ENCODE measurements at places on chromosomes 7 and 10. TPM values are rescaled to one million over a fixed set of nuclear protein-coding genes. Genes with fewer than 3 reads are reported as not detected.
A peak's percentile ranks its signal among the peaks of the same experiment; 100 is the strongest.

DNA sequence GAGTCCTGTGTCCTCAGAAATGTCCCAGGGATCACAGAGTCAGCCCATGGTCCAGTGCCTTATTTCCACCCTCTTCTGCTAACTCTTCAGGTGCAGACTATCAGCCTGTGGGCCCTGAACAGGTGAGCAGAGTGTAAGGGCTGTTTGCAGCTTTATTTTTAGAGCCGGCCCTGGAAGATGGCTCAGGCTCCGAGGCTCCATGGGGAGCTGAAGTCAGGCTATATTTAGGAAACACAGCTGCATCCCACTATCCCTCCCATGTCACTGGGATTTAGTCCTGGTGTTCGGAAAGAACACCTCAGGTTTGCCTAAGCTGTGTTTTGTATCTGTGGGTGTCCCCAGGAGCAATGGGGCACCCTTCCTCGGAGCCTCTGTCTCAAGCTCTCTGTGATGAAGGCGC, 126.9 kb downstream of the RPS24 start:
- DNase-seq = no peak
- H3K36me3 ChIP-seq = no peaks in the 10 kb centered on the region
- H3K4me1 ChIP-seq = no peaks in the 10 kb centered on the region
- H3K27me3 ChIP-seq = no peaks in the 10 kb centered on the region

DNA sequence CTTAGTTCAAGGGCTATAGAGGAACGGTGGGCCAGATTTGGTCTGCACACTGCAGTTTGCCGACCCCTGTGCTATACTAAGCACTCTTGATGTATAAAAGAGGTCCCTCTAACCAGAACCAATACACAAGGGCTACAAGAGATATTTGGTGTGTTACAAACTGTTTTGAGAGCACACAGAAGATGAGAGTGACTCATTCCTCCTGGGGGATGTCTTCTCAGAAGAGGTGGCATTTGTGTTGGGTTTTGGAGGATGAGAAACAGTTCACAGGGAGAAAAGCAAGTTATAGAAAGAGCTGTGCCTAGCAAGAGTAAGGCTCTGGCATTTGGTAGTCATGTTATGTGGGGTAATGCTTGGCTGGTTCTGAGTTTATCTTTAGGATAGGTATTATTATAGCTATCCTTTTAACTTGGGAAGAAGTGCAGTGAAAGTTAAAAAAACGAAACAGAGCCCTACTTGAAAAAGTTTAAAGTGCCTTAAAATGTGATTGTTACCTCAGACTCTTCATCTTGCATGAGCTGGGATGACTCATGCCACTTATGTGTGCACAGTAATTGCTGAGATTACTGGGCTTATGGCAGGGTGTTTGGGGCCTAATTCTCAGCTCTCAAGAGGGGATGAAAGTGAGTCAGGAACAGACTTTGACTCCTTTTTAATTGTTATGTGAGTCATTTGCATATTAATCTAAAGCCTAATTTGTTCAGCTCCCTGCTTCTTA, 160.4 kb downstream of the KIF20B start:
- H3K4me3 ChIP-seq = no peak overlapping the region
- H3K27me3 ChIP-seq = no peaks in the 10 kb centered on the region
- no peaks in the 10 kb centered on the region for H3K4me1 ChIP-seq
- no peaks in the 10 kb centered on the region for H3K36me3 ChIP-seq

DNA sequence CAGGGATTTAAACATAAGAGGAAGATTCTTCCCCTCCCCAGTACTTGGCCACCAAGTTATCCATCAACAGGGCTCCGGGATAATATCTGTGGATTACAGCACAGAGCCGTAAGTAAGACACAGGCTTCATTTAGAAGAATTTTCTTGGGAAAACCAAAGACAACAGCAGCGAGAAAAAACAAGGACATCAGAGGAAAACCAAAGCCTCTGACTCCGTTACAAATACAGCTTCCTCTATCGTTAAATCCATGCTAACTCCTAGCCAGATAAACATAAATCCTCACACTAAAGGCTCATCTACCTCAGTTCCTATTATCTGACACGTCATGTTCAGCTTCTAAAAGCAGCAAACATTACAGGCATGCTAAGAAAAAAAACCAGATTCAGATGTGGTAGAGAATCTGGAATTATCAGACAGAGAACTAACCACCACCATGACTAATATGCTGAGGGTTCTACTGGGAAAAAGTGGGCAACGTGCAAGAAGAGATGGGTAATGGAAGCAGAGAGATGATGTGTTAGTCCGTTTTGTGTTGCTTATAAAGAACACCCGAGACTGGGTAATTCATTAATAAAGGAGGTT, 48.4 kb downstream of the BRI3 start:
- H3K27me3 ChIP-seq = no peaks in the 10 kb centered on the region
- no peaks in the 10 kb centered on the region for H3K36me3 ChIP-seq
- no peak for DNase-seq

DNA sequence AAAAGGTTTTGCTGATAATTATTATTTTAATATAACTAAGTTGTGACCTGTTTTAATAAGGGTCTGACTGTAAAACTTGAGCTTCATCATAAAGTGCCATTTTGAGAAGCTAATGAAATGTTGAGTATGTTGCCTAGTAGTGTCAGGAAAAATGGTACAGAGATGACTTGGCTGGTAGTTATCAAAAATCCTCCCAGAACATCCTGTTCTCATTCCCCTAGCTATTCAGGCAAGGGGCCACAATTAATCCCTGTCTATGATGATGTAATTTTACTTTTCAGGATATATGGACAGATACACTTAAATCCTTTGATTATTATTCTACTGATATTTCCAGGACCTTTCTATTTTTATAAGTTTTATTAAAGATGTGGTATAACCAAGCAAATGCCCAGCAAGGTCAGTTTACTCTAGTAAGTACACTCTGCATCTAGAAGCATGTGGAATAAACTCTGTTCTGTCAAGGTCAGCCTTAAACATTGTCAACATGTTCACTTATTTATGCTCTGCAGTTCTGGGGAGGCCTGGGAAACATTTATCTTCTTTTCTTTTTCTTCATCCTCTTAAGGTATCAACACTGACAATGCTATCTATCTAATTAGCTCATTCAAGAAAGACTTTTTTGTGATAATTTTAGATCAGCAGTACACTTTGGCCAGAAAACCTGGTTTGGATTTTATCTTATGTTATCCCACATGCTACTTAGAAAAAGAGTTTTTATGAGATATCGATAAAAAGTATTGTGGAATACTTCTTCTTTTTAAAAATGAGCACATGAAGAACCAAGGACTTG, 32.1 kb downstream of the BTRC start:
- no peaks in the 10 kb centered on the region for H3K36me3 ChIP-seq
- no peaks in the 10 kb centered on the region for H3K27me3 ChIP-seq
- DNase-seq = no peak
- H3K4me3 ChIP-seq = no peak overlapping the region
- H3K4me1 ChIP-seq = peaks cover 4% of the 10 kb centered on the region

GRCh38 chr10:31099664-31100063, 68.0 kb upstream of the ZNF438 start:
- DNase-seq = no peak
- H3K36me3 ChIP-seq = no peaks in the 10 kb centered on the region
- H3K4me1 ChIP-seq = peaks cover 5% of the 10 kb centered on the region
- H3K27ac ChIP-seq = no peak overlapping the region
- H3K27me3 ChIP-seq = no peaks in the 10 kb centered on the region

DNA sequence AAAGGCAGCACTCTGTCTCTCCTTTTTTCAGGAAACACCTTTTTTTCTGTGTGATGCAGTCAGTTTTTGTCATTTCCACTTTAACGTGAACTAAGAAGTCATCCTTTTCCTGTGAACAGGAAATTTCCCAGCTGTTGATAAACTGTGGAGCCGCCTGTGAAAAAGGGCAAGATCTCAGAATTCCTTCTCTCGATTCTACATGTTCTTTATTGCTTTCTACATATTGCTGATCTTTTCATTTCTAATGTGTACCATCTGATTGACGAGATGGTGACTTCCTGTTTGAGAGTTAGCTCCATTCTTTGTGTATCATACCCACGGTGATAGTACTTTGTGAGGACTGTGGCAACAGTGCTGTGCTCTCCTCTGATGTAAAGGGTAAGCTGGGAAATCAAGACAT, 50.4 kb downstream of the ADD3 start:
- H3K4me1 ChIP-seq = peaks cover 12% of the 10 kb centered on the region
- no peaks in the 10 kb centered on the region for H3K27me3 ChIP-seq
- no peak for DNase-seq

GRCh38 chr10:44968091-44968490, 8.5 kb downstream of the RASSF4 start:
- no peaks in the 10 kb centered on the region for H3K27me3 ChIP-seq
- no peak for DNase-seq
- H3K27ac ChIP-seq = no peak overlapping the region
- no peaks in the 10 kb centered on the region for H3K36me3 ChIP-seq
- H3K4me1 ChIP-seq = peaks cover 1% of the 10 kb centered on the region

- H3K4me3 ChIP-seq = no peak overlapping the region
- no peaks in the 10 kb centered on the region for H3K36me3 ChIP-seq
- H3K4me1 ChIP-seq = no peaks in the 10 kb centered on the region
- no peak overlapping the region for H3K27ac ChIP-seq
Observed at GRCh38 chr7:149849174-149849573, 11.0 kb downstream of the ZNF862 start.

- peak overlapping the region; percentile 28 for H3K27ac ChIP-seq
- H3K4me1 ChIP-seq = peaks cover 2% of the 10 kb centered on the region
- no peak for DNase-seq
- H3K36me3 ChIP-seq = no peaks in the 10 kb centered on the region
Observed at GRCh38 chr7:50450590-50451032, 461 bp upstream of the FIGNL1 start.

GRCh38 chr7:92588561-92588960, 1.6 kb downstream of the FAM133B start:
- H3K27me3 ChIP-seq = no peaks in the 10 kb centered on the region
- H3K4me3 ChIP-seq = peak overlapping the region; percentile 97
- no peak overlapping the region for H3K27ac ChIP-seq
- H3K36me3 ChIP-seq = no peaks in the 10 kb centered on the region
- H3K4me1 ChIP-seq = peaks cover 13% of the 10 kb centered on the region

- H3K36me3 ChIP-seq = no peaks in the 10 kb centered on the region
- H3K4me3 ChIP-seq = no peak overlapping the region
- no peaks in the 10 kb centered on the region for H3K4me1 ChIP-seq
- no peak for DNase-seq
- H3K27ac ChIP-seq = no peak overlapping the region
Observed at GRCh38 chr10:1609648-1609970, 127.7 kb downstream of the ADARB2 start.

DNA sequence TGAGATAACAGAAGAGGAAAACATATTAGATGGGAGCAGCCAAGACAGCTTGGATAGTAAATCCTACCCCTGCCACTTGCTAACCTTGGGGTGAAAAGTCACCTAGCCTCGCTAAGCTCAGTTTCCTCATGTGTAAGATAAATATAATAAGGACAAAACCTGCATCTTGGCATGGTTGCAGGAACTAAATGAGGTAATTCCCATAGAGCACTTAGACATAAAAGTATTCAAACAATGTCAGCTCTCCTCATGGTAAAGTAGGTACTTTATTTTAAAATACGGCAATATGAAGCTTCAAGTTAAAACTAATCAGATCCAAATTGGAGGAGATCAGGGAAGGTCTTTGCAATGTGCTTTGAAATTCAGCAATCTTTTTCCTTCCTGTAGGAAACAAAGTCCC, 113.1 kb downstream of the USP6NL start:
- no peak overlapping the region for H3K27ac ChIP-seq
- no peaks in the 10 kb centered on the region for H3K4me1 ChIP-seq
- no peak overlapping the region for H3K4me3 ChIP-seq
- DNase-seq = no peak

DNA sequence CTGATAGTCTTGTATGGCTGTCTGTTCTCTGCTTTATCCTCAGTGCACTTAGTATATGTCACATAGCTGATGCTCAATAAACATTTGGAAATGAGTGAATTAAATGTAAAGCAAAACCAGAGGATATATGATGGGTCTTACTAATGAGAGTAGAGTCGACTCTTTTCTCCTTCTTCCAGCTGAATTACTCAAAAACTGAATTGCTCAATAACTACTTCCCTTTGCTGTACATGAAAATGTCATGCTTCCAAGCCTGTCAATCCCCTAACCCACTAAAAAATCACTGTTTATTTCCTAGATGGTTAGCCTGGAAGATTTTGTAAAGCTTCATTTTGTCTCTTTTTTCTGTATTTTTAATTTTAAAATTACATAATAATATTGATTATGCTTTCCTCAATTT, 88.0 kb downstream of the OR13A1 start:
- no peak overlapping the region for H3K4me3 ChIP-seq
- no peaks in the 10 kb centered on the region for H3K4me1 ChIP-seq
- no peaks in the 10 kb centered on the region for H3K36me3 ChIP-seq
- H3K27ac ChIP-seq = no peak overlapping the region
- no peak for DNase-seq
- no peaks in the 10 kb centered on the region for H3K27me3 ChIP-seq

DNA sequence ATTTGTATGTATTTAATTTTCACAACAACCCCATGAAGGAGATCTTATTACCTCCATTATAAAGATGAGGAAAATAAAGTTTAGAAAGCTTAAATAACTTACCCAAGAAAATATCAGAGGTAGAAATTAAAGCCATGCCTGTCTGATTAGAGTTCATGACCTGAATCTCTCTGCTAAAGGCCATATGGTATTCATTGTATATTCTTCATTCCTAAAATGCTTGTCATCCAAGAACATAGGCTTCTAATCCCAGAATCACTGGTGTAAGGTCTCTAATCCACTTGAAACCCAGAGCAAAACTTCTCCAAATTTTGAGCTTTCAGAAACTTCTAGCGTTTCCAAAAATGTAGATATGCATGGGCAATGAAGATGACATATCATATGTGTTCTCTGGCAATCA, 72.3 kb upstream of the YAE1 start:
- no peak for DNase-seq
- no peaks in the 10 kb centered on the region for H3K36me3 ChIP-seq
- H3K27ac ChIP-seq = no peak overlapping the region
- no peaks in the 10 kb centered on the region for H3K27me3 ChIP-seq
- H3K4me3 ChIP-seq = no peak overlapping the region
- no peaks in the 10 kb centered on the region for H3K4me1 ChIP-seq

DNA sequence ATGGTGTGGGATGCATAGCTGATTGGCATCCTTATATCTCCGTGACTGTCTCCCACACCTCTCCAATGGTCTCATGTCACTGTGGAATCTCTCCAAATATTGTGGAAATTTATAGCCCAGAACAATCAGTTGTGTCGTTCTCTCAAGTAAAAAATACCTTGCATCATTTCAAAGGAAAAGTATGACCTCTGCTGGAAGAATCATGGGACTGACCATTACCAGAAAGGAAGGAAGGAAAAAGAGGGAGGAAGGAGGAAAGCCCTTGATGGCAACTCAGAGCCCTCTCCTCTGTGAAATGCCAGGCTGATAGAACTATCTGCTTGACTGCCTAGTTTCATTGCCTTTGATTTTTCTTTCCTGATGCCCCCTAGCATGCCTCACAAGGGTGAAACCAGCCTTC, 76.3 kb downstream of the FOXI2 start:
- H3K36me3 ChIP-seq = no peaks in the 10 kb centered on the region
- no peaks in the 10 kb centered on the region for H3K4me1 ChIP-seq
- no peaks in the 10 kb centered on the region for H3K27me3 ChIP-seq
- no peak overlapping the region for H3K27ac ChIP-seq
- no peak for DNase-seq

PRPS1L1 gene
- total RNA-seq = not detected
